ENCODE measurements at places on chromosomes 16 and 17.

- no peak for DNase-seq
These were observed 53.0 kb downstream of the GPRC5B start for GRCh38 chr16:19831678-19832077.

DNA sequence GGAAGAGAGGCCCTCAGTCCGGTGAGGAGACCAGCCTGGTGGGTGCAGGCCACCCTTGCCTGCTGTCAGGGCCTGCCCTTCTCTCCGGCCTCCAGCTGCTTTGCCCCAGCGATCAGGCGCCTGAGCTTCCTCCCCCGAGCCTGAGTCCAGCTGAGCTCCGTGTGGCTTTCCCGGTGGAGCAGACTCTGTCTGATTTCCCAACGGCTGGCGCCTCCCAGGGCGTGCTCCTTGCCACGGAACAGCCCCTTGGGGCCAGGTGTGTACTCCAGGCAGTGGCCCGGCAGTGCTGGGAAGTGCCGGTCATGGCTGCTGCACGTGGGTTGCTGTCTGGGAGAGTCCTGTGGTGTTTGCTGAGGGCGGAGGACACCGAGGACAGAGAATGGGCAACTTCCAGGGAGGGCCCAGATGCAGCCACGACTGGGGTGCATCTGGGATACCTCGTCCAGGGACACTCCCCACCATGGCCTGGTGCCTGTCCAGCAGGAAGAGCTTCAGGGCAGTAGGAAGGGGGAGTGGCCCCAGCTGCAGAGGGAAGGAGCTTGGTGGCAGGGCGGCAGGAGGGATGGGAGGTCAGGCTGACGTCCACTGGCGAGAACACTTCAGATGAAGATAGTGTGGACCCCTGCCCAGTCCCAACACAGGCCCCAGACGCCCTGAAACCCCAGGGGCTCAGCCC is 22.5 kb downstream of the METRNL start:
- DNase-seq = no peak

DNA sequence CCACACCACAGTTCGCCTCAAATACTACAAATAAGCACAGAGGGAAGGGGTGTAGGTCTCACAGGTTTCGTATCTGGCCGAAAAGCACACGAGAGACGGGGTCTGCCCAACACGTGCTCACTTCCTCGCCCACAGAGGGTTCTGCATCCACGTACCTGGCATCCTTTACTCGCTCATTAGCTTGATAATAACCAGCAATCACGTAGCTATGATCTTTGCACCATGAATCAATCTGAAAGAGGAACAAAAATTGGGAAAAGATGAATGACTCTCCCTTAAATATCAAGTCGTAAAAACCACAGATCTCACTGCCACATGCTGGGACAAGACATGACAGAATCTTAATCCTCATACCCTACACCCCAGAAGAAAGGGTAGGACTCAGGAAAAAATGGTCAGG is 10.5 kb downstream of the EMC8 start:
- DNase-seq = no peak

DNA sequence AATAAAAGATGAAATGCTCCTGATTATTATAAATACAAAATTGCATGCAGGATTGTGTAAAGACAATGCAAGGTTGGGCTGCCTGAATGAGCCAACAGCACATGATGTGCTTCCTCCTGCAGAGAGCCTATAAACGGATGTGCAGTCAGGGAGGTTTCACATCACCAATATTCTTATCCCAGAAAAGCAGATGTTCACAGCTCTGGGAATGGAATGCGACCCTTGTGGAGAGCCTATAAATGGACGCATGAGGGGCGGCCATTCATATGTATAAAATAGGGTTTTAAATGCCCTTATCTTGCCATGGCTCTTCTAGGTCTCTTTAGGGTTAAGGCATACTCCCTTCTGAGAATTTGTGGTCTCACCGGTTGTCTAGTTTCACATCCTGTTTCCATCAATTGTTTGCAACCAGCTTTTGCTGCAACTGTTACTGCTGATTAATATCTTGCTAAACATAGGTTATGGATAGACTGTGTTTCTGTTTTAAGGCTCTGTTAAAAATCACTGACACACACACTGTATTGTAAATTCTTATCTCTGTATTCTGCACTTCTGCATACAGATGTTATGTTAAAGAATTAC is 31.9 kb downstream of the SLFN11 start:
- DNase-seq = no peak

DNA sequence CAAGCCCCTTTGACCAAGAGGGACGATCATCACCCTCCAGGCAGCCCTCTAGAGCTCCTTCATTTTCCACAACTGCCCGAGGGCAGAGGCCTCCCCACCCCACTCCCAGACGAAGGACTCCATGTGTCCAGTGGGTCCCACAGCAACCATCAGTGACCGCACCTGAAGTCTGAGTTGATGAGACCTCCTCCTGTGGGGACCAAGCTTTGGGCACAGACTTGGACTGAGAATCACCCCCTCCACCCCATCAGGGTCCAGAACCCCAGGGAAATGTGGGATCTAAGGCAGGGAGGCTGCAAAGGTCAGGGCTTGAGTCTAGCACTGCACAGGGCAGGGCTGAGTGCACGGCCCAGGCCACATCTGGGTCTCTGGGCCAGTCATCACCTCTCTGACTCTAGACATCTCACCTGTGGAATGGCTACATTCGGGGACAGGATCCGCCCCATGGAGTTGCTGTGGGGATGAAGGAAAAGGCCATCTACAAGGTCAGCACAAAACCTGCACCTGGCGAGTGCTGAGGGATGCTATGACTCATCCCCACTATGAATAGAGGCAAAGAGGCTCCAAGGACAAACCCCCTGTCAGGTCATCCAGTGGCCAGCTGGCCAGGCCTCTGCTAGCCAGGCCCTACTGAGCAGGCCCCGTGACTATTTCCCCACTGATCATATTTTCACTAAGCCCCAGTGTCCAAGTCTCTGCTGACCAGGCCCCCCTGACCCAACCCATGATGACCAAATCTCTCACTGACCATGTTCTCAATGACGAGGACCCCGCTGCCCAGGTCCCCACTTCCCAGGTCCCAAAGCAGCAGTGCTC is 38.4 kb downstream of the TNFRSF13B start:
- no peak for DNase-seq

- no peak for DNase-seq
These were observed 77.4 kb upstream of the SMIM36 start for GRCh38 chr17:55588446-55589242.

DNA sequence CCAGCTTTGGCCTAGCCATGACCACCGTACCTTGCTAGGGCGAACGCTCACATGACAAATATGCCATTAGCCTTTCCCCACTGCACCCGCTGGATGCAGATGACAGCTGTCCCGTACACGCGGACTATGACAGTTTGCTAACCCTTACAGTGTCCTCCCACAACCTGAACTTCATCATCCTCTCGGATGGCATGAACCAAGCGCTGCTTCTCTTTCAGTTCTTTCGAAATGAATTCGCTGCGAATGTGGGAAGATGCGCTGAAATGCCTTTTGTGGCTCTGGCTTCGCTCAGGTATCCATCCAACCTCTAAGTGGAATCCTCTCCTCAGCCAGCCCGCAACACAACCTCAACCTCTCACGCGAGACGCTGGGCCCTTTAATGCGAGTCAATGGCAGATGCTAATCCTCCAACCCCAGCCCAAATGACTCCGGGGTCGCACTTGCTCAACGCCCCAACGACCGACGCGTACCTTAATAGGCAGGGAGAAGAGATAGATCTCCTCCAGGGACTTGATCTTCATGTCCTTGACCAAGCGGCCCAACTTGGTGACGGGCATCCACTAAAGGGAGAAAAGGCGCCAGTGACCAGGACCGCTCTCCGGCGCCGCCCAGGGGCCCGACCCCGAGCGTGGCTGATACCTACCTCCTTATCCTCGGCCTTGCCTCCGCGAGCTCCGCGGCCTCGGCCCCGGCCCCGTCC is 670 bp downstream of the RPS2 start:
- DNase-seq = peak; percentile 57

- DNase-seq = no peak
These were observed 32.6 kb downstream of the CTCF start for GRCh38 chr16:67594956-67595355.

GRCh38 chr16:89242795-89243200 is 25.3 kb downstream of the ZNF778 start:
- no peak for DNase-seq

- no peak for DNase-seq
These were observed 8.9 kb downstream of the LDAF1 start for GRCh38 chr16:21167360-21167759.

DNA sequence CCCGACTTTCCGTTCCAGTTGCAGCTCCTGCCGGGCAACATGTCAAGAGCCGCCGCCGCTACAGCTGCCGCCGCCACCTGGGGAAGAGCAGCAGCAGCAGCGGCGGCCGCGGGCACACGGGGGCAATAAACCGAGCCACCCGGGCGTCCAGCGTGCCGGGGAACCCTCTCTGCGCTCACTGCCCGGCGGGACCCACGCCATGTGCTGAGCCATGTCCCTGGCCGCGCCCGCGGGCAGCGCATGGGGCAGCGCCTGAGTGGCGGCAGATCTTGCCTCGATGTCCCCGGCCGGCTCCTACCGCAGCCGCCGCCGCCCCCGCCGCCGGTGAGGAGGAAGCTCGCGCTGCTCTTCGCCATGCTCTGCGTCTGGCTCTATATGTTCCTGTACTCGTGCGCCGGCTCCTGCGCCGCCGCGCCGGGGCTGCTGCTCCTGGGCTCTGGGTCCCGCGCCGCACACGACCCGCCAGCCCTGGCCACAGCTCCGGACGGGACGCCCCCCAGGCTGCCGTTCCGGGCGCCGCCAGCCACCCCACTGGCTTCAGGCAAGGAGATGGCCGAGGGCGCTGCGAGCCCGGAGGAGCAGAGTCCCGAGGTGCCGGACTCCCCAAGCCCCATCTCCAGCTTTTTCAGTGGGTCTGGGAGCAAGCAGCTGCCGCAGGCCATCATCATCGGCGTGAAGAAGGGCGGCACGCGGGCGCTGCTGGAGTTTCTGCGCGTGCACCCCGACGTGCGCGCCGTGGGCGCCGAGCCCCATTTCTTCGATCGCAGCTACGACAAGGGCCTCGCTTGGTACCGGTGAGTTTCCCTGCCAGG is 604 bp downstream of the HS3ST3B1 start:
- DNase-seq = peak; percentile 34

DNA sequence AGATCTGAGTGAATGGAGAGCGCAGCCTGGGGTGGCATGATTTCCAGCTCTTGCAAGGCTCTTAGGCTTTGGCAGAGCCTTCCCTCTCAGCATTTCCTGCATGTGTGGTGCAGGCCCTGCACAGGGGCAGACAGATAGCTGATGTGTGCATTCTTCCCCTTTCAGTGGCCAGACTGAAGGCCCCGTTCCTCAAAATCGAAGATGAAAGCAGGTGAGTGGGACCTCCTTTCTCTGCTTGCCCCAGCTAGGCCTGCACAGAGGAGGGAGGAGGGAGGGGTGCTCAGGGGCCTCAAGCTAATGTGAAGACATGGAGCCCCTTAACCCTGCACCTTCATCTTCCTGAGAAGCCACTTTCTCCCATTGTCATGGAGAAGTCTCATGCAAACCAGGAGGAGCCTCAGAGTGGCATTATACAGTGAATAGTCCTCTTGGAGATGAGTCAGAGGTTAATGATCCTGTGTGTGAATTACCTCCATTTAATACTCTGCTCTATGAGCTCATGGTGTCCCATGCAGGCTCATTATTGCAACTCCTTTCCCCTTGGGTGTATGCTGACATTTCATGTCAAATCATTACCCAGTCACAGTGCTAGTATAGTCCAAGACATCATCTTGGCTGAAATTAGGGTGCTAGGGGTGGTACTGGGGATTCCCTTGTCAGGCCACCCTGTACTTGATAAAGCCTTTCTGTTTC is 20.4 kb upstream of the ADAM11 start:
- DNase-seq = no peak

- no peak for DNase-seq
These were observed 32.6 kb upstream of the ZFP90 start for GRCh38 chr16:68506331-68507053.

- DNase-seq = no peak
These were observed 81.9 kb downstream of the SOCS1 start for GRCh38 chr16:11174141-11174540.

DNA sequence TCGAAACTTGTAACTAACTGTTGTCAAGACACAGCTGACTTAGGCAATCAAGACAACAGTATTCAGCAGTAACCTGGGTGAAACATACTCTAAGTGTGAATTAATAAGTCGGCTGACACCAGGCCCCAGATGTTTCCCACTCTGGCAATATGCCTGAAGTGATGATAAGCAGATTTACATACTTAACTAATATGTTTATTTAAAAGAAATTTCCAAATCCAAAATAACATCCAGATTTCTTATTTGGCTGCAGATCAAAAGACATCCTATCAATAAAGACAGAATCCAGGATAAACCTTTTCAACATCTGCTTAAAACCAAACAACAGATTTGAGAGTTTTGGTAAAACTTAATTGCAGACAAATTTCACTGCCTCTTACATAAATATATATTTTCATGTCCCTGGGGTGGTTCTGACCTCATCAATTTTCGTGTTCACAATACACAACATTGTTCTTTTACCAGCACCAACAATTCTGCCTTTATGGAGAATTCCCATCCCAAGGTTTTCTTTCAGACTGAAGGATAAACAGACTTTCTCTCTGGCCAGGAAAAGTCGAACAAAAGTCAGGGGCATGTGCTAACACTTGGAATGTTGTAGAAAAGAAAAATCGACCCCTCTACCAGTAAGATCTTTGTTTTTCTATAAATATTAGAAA is 45.1 kb upstream of the TOX3 start:
- DNase-seq = no peak

GRCh38 chr16:75580-76501 is 2.2 kb upstream of the MPG start:
- peak; percentile 51 for DNase-seq

DNA sequence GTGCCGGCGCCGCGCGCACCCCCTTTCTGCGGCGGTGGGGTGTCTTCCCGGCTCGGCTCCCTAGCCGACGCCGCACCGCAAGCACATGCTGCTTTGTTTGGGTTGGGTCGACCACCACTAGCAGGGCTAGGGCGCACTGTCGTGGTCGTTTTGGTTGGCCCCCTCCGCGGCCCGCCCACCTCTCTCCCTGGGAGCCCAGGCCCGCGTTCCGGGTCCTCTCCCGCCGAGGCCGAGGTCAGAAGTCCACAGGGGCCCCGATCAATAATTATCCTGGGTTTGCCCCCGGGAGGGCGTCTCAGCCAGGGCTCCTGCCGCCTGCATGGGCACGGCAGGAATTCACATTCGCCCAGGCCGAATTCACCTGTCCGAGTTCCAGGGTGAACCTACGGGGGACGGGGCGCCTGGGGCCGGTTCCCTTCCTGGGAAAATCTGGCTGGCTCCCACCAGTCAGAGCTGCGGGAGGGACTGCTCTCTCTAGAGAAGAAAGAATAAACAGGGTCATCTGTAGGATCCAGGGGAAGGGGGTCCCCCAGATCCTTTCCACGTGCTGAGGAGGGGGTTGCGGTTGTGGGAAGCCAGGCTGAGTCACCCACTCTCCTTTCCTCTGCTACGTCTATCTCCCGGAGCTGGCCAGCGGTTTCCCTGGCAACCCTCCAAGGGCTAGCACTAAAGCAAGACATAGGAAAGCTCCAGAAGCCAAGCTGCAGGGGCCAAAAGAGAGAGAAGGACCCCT is 584 bp upstream of the STAT5B start:
- DNase-seq = no peak

- no peak for DNase-seq
These were observed 5.7 kb upstream of the EXOSC6 start for GRCh38 chr16:70257391-70257790.

GRCh38 chr16:3195975-3196374 is 8.0 kb downstream of the OR1F1 start:
- DNase-seq = no peak

- DNase-seq = no peak
These were observed 6.2 kb downstream of the NT5M start for GRCh38 chr17:17309356-17309755.

GRCh38 chr16:79451196-79451816 is 149.2 kb downstream of the MAF start:
- no peak for DNase-seq

GRCh38 chr16:55123652-55124051 is 193.0 kb downstream of the IRX5 start:
- no peak for DNase-seq

- no peak for DNase-seq
These were observed 8.3 kb downstream of the NME3 start for GRCh38 chr16:1762879-1763520.
